ENCODE measurements at places on chromosomes 6 and 20.

- peak; percentile 56 for DNase-seq
Observed at GRCh38 chr6:132400883-132401617, at the start of gene MOXD1. MOXD1 (minus strand) TSS chr6:132401475; CDS start chr6:132401426, 49 bp downstream.

DNA sequence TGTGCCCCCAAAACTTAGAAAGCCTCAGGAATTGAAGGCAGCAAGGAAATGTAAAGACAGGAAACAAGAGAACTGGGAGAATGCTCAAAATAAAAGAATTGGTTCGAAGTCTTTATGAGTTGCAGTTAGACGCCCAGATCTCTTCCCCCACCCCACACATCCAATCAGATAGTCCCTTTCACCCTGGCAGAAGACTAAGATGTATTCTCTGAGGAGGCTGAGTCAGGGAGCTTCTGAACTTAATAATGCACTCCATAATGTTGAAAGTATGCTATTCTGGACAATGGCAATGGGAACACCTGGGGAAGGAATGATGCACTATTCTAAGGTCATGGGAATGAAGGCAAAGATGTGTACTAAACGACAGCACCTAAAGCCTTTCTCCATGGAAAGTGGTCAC lies 173.6 kb downstream of the MTFR2 start:
- DNase-seq, result peak; percentile 56

DNA sequence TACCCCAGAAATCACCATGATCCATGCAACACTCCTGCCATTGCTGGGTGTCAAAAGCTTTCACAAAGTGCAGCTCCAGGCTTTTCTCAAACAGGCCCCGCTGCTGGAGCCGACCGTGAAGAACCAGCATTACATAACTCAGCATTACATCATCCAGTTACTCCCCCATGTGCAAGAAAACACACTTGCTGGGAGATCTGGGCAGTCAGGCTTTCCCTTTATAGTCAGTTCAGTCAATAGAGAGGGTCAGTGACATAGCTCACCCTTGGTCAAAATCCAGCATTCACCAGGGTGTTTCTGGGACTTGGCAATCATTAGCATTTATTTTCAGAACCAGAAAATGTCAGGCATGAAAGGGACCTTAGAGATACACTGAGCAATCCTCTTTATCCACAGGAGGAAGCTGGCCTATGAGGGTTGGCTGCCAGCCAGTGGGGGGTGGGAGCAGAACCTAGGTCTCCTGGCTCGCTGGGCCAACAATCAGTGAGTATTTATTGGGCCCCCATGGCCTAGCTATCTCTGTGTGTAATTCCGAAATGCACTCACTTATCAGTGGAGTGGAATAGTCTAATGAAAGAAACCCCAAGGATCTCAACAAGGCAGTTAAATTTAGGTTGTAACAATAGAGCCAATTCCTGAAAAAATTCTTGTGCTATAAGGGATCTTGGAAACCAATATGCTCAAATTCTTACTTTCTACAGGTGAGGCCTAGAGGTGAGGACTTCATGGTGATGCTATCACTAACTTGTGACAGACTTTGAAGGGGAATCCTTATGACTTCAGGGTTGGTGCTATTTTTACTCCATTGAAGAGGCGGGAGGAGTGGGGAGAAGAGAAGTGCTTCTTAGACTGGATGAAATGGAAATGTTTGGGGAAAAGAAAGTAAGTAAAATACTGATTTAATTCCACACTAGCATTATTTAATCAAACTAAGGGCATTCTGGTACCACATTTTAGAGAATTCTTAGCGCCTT lies 54.6 kb downstream of the LYRM4 start:
- DNase-seq, result peak; percentile 82

DNA sequence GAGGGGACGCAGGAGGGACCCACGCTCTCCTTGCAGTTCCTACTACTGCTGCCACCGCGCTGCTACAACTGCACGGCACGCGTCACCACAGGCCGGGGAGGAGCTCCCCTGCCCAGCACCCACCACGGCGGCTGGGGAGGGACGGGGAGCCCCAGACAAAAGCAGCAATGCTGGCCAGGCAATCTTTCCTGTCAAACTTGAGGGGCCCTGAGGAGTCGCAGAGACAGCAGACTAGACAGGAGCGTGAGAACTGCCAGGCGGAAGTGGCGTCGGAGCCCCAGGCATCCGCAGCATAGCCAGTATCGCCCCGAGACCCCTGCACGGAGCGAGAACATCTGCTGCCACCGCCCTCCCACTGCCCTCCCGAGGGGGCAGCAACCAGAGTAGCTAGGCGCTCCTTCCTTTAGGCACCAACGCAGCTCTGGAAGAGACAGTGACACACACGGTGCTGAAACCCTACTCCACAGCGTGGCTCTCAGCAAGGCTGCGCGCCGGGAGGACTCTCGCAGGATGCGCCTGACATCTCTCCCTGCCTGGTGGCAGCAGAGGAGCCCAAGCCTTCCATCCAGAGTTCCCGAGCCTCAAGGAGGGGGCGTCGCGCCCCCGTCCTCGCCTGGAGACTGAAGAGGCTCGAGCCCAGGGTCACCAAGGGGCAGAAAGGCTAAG lies 2.2 kb downstream of the TAF4 start:
- DNase-seq, result peak; percentile 39

DNA sequence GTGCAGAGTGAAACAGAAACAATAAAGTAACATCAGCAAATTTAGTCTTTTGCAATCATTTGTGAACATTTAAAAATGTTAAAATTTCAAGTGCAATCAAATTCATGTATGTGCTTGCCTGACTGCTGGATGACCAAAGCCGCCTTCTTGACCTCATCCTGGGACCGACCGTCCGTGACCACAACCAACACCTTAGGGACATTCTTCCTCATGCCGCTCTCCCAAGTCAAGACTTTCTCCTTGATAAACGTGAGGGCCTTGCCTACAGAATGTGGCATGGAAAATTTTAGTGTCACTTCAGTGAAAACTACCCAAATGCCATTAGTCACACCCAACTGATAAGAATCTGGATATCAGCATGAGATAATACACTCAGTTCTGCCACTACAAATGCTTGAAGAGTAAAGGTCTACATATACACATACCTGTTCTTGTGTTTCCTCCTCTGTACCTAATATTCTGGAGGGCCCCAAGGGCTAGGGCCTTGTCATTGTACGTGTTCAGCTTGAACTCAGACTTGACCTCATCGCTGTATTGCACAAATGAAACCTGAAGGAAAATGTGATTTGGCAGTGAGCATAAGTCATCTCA lies 86.8 kb downstream of the COL12A1 start:
- no peak for DNase-seq

DNA sequence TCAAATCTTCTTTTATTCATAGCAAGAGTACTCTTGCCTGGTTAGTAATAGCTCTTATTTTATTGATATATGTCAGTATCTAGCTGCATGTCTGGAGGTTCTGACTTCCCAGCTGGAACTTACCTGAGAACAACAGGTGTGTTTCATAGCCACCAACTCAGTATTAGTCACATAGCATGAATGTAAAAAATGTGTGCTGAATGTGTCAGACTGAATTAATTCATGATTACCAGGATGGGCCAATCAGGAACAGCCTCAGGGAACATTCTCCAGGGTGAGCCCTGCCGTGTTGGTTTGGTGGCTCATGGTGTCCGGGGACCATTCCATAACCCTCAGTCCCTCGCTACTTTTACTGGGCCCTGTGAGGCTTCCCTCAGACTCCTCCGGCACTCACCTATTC lies 99.7 kb downstream of the TULP4 start:
- DNase-seq, result no peak

DNA sequence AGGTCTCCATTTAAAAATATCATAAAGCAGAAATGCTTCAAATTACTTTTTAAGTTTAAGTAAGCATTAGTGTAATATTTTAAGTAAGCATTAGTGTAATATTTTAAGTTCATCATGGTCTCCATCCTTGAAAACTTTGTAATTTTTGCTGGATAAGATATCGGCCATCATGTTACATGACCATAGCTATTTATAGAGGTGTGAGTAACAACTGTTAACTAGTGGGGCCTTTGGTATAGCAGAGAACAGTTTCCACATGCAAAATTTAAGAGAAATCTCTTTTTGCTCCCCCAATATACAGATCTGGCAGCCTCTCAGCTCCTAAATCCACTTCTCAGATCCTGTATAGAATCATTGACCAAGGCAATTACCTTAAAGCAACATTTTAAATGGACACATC lies 468 bp downstream of the TRDN start:
- DNase-seq, result no peak

- no peak for DNase-seq
Observed at GRCh38 chr20:49319208-49319809, 41.5 kb upstream of the ZNFX1 start.

- no peak for DNase-seq
Observed at GRCh38 chr20:32476684-32477593, 108.2 kb downstream of the NOL4L start.

DNA sequence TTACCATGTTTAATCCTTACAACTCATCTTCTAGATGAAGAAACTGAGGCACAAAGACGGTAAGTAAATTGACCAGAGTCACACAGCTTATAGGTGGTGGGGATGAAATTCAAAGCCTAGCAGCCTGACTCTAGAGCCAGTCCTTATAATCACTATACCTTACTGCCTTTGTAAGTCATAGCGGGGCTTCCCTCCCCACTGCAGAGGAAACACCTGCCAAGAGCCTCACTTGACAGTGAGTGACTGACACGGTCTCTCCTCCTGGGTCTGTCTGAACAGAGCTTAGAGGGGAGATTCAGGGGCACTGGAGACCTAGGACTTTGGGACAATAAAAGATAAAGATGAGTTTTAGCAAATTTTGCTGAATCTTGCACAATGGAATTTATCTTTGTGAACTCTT lies 12.8 kb downstream of the SUN5 start:
- DNase-seq, result no peak

DNA sequence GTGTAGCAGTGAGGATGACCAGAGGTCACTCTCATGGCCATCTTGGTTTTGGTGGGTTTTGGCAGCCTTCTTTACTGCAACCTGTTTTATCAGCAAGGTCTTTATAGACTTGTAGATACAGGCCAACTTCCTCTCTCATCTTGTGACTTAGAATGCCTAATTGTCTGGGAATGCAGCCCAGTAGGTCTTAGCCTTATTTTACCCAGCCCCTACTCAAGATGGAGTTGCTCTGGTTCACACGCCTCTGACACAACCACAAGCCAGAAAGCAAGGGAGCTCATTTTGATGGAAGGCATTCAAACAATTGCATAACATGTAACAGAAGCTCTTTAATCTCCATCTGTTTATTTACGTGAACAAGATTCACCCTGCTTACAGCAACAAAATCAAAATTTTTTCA lies 492.0 kb upstream of the SULF2 start:
- DNase-seq, result peak; percentile 8

DNA sequence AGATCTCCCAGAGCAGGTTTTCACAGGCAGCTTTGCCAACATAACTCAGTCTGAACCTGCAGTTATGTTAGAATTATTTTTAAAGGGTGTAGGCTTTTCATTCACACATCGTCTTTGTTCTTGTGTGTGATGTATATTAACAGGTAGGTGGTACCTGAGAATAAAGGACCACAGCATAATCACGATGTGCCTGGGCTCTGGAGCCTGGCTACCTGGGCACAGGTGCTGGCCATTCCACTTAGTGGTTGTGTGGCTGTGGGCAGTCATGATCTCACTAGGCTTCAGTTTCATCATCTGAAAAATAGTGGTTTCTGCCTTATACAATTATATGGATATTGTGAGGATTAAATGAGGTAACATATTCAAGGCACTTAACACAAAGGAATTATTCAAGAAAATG lies 6.4 kb downstream of the CD109 start:
- DNase-seq, result no peak

- DNase-seq, result no peak
Observed at GRCh38 chr6:23559587-23560343, 566.2 kb upstream of the NRSN1 start.

DNA sequence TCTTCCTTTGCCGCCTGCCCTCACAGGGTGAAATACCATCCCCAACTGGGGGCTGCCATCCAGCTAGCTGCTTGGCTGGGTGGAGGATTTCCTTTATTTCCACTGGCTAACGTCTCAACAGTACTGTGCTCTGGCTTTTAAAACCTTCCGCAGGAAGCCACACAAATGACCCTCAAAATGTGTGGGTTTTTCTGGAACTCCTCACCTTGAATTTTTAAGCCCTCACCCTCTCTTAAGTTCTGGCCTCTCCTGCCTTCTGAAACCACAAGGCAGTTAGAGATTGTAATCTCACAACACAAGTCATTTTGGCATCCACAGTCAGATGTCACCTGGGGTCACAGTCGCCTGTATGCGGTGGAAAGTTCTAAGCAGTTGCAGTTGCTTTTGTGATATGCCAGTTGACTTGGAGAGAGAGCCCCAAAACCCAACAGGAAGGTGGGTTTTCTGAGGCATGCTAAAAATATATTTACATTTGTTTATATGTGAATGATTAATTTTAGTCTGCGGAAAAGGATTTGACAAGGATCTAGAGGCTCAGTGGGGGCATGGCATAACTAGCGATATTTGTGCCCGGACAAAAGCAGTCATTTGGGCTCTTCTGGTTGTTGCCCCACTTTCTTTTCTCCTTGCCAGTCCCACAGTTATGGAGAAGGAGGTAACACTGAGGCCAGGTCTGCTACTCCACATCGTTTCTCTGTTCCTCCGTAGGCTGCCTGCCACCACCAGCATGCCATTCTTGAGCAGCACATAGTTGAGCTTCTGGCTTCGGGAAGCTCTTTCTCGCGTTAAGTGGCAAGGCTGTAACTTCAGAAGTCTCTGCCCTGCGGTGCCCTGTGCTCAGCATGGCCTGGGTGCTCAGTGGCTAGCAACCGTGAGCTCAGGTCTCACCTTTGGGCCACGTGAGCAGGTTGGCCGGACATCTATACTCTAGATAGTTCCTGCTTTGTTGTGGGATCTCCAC lies 335.3 kb downstream of the CD83 start:
- no peak for DNase-seq

- no peak for DNase-seq
Observed at GRCh38 chr6:100194535-100194934, 200.5 kb upstream of the MCHR2 start.

- no peak for DNase-seq
Observed at GRCh38 chr6:149897855-149898744, at the start of gene RAET1E. RAET1E (minus strand) TSS chr6:149898113; CDS start chr6:149890901, 7,212 bp downstream.

DNA sequence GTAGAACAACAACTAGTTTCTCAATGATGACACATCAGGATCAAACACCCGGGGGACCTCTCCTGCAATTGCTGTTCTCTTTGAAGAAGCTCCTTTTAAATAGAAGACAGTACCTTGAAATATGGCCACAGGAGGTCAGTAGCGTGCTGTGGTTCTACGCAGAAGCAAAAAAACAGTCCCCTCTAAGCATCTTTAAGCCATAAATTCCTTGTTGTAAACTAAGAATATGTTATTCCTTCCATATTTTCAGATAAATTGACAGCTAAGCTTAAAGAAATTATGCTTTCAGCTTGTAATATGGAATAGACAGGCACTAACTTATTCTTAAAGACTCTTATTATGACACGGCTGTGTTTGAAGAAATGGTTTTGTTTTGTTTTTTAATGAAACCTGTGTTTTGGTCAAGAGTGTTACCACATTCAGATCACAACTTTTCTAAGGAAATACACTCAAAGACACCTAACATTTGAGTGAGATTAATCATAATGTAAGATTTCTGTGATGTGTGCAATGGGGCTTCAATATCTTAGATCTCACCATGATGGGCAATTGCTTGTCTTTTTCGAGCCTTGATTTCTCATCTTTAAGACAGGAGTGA lies 49.7 kb upstream of the IL20RA start:
- DNase-seq, result peak; percentile 93
